ENCODE measurements at places on chromosomes 2 and 18.

DNA sequence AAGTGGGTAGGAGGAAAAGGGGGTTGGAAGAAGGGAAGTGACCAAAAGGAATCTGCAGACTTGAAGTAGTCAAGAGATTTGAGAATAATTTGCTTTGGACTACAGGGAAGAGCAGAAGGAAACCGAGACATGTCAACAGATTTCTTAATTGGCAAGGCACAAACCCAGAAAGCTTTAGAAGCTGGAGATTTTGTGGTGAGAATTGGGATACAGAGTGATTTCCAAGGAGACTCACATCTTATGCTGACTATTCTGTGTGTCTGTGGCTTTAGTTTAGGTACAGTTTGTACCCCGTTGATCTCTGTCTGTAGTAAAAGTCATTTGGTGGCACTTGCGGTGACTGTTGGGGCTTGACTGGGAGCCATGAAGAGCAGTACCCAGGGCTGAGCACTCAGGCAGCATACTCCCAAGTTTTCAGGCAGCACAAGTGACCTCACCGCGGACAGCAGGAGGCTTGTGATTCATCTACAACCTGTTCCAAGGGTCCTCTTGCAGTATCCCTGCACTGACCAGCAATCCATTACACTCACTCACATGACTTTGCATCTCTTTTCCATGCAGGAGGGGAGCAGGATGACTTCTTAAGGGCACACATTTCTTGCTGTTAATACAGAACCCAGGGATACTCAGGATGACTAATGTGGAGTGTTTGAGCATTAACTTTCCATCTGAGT lies 97.1 kb upstream of the TNP1 start:
- DNase-seq: no peak

DNA sequence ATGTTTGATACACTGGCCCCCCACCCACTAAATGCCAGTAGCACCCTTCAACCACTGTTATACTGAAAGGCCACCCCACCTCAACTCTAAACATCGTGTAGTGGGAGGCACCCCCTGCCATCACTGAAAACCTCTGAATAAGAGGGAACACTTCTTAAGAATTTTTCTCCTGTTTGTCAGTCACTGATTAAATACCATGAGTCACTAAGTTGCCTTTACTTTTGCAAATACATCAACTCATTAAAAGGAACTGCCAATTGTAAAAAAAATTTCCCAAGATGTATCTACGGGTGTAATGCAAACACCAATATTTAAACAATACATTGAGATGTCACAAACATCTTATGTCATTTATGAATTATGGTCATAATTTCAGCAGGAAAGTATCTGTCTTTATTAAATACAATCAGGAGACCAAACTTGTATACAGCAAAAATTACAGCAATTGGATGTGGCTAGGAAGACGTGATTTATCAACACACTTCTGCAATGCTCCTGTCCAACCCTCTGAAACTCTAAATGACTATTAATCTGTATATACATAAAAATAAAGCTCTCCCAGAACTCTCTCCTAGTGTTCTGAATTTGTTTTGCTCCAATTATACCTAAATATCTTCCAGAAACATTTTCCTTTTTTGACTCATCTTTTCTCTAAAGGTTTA lies 144.1 kb upstream of the STK17B start:
- no peak for DNase-seq

DNA sequence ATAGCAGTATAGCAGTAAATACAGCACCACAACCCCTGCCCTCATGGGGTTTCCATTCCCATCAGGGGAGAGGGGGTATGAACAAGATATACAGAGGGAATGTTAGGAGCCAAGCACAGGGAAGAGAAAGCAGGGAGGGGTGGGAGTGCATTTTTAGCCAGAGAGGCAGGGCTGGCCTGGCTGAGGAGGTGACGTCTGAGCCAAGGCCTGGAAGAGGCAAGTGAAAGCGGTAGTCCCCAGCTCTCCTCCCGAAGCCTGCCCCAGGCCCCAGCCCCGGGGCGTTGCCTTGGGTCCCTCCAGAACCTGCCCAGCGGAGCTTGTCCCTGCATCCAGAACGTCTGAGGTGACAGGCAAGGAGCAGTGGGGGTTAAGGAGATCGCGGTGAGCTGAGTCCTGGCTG lies 45.1 kb upstream of the FOSL2 start:
- DNase-seq: no peak

DNA sequence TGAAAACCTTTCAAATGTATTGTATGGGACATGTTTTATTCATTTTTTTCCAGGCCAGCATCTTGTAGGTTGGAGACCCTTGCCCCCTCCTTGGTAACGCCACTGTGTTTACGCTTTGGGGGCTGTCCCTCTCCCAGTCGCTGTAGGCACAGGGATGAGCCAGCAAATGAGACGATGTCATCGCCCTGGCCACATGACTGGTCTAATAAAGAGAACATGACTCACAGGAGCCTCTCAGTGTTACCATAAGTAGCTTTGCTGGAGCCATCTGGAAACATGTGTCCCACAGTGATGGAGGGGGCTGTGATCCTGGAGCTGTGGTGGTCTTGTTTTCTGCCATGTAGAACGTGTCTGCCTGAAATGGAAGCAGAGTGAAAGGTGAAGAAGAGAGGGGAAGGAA lies 78.9 kb downstream of the CD8B2 start:
- no peak for DNase-seq

GRCh38 chr2:73068147-73068546 lies 3.4 kb downstream of the SFXN5 start:
- no peak for DNase-seq

DNA sequence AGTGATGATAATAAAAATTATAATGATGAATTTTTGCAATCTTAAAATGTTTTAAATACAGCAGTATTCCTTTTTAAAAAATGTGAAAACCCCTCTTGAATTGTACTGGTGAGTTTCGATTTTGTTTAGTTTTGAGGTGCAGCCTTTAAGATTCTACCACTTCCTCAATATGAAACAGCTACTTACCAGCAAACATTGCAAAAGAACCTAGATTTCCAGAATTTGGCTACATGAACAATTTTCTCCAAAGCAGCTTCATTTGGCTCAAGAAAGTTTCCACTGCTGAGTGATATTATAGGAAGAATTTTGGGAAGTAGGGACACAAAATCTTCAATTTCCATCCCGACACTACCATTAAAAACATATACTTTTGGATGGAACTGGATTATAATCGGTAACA lies 12.0 kb downstream of the TCF4 start:
- no peak for DNase-seq

DNA sequence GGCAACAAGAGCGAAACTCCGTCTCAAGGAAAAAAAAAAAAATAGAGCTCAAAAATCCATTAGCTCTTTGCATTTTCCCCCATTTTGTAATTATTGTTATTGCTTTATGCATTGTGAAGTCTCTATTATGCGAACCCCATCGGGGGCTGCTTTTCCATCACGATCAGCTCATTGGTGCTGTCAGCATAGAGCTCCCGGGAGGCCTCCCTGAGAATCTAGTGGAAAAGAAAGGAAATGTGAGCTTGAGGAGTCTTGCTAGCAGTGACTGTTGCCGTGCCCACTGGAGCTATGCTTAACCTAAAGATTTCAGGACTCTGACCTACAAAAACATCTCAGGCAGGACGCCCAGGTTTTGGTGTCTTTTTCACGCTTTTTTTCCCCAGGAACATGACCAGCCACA lies 102.6 kb upstream of the NDUFV2 start:
- no peak for DNase-seq

- no peak for DNase-seq
Observed at GRCh38 chr2:6676776-6677175, 188.9 kb downstream of the CMPK2 start.

GRCh38 chr2:20836521-20836920 lies 13.6 kb upstream of the LDAH start:
- no peak for DNase-seq

DNA sequence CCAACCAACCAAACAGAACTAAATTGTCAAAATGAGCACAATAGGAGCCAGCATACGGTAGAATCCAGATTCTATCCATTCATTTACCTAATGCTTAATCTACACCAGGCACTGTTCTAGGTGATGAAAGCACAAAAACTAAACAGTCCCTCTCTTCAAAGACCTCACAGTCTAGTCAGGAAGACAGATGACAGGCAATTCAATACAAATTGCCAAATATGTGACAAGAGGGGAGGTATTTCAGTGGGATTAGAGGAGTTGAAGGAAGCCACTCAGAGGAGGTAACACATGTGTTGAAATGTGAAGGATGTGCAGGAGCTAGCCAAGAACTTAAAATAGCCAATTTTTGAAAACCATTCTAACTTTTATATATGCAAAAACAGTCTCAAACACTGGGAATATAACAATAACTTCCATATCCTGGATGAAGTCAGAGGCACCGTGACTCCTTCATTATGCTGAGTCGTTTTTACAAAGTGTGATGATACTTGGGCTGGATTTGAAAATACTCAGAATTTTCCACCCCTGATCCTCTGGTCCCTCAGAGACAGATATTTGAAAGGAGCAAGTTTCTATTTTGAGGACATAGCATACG lies 204.9 kb downstream of the PID1 start:
- no peak for DNase-seq

GRCh38 chr2:16226943-16227664 lies 286.8 kb downstream of the MYCN start:
- no peak for DNase-seq

GRCh38 chr2:21451403-21451802 lies 327.6 kb downstream of the TDRD15 start:
- no peak for DNase-seq

DNA sequence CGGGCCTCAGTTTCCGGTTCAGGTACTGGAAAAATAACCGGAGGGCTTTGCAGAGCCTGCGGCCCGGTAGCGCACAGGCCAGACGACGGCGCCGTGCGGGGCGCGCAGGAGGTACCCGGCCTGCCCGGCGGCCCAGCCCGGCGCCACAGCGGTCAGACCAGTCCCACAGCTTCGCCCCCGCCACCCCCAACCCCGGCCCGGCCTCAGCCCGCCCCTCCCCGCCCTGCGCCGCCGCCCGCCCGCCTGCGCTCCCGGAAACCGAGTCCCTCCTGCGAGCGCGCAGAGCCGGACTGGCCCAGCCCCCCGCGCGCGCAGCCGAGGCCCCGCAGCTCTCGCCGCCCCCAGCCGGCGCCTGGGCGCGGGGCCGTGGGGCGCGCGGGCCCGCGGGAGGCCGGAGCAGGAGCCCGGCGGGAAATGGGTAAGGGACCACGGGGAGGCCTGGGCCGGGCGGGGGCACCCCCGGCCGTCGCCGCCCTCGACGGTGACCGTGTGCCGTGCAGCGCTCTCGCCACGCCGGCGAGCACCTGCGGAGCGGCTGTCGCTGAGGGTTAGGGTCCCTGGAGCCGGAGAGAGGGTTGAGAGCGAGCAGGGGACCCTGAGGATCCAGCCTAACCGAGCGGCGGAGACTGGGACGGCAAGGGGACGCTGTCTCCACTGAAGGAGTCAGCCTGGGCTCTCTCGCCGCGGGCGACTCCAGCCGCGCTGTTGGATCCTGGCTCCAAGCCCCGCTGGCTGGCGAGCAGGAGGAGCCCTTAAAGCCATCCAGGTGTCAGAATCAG lies 16.5 kb upstream of the PSD4 start:
- no peak for DNase-seq

- peak; percentile 31 for DNase-seq
Observed at GRCh38 chr2:197255543-197255942, 55.0 kb downstream of the ANKRD44 start.

- no peak for DNase-seq
Observed at GRCh38 chr2:160224060-160224459, 24.0 kb upstream of the ITGB6 start.

DNA sequence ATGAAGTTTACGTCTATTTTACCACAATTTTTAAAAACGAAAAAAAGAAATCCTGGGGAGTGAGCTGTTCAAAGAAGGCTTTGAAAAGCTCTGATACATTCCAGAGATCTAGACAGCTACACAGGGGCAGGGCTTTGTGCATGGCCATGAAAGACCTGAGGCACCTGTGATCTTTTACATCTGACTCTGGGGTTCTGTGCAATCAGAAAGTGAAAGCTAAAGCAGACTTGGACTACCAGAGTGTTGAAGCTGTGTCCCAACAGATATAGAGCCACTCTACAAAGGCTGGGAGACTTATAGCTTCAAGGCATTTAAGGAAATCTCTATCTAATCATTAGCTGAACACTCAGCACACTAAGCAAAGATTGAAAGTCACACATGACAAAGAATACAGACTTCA lies 34.1 kb downstream of the PARD6G start:
- DNase-seq: no peak

- DNase-seq: no peak
Observed at GRCh38 chr2:222410534-222410933, 13.8 kb upstream of the SGPP2 start.

DNA sequence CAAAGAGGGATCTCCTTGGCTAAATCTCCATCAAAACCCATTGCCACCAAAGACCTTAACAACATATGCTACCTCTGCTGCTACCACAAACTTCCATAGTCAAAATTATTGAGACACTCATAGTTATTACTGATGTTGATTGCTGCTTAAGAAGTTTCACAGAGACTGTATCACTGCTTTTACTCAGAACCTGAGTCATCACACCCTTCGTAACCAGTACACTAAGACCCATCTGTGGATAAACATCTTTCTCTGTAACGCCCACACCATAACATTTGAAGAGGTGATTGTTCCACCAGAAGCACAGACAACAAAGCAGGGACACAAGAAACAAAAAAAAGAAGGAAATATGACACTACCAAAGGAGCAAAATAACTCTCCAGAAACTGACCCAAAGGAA lies 1563.1 kb downstream of the LRP1B start:
- no peak for DNase-seq

GRCh38 chr2:230734247-230735175 lies 21.9 kb downstream of the CAB39 start:
- DNase-seq: no peak

DNA sequence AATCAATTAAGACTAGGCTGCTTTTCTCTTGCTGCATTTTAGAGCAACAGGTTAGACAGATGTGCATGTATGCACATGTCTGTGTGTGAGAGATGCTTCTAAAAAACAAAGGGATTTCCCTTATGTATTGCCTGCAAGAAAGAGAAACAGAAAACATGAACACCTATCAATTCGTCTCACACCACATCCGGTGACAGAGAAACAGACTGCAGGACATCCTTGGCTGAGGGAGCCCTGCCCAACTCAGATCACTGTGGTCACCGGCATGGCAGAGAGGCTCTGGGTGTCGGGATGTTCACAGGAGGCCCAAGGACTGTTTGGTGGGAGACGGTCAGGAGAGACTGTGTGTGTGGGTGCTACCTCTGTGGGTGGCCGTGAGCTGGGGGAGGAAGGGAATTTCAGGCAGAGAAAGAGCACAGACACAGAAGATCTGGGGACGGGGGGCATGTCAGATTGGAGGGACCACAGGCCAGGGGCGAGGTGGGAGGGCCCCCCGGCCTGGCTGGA lies 24.9 kb downstream of the FHL2 start:
- DNase-seq: no peak

- no peak for DNase-seq
Observed at GRCh38 chr2:230360028-230360427, 33.0 kb downstream of the SP140L start.

DNA sequence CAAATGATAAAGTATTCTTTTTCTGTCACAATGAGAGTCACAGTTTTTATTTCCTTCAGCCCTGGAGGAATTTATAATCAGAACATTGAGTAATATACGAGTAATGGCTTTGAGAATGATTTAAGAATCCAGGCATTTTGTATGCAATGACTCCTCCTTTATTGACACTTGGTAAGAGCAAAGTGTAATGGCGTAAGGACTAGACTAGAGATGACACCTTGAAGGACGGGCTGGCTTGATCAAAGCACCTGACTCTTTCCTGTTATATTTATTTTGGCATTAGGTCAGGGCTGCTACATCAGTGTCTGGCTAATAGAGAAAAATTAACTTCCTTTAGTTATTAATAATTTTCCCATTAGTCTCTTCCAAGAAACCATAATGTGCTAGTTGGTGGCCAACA lies 482.4 kb upstream of the GCFC2 start:
- DNase-seq: no peak
